ENCODE measurements at places on chromosomes 3 and 15. TPM values are rescaled to one million over a fixed set of nuclear protein-coding genes. Genes with fewer than 3 reads are reported as not detected.

The GRIP2 gene
- 1.1 TPM for total RNA-seq

The C3orf18 gene
- total RNA-seq, result 22.0 TPM

The UBAP1L gene
- 1.1 TPM for total RNA-seq

The NANOGP8 gene
- total RNA-seq, result not detected

The SPSB4 gene
- not detected for total RNA-seq
